ENCODE measurements at places on chromosomes 16 and 17. TPM values are rescaled to one million over a fixed set of nuclear protein-coding genes. Genes with fewer than 3 reads are reported as not detected.

Gene C16orf86
- polyA plus RNA-seq = 0.55 TPM

Gene ITGAD
- not detected for polyA plus RNA-seq

Gene KRTAP16-1
- polyA plus RNA-seq = not detected

Gene NSMCE1
- 37.2 TPM for polyA plus RNA-seq

Gene PIK3R5
- not detected for polyA plus RNA-seq

Gene LITAFD
- not detected for polyA plus RNA-seq

GRCh38 chr16:84252184-84252583, 12.4 kb upstream of the KCNG4 start:
- no peak for DNase-seq

- no peak for DNase-seq
These were observed 17.9 kb downstream of the ST3GAL2 start for GRCh38 chr16:70421014-70421413.

GRCh38 chr17:76872221-76872873, 4.1 kb downstream of the MGAT5B start:
- peak; percentile 90 for DNase-seq

DNA sequence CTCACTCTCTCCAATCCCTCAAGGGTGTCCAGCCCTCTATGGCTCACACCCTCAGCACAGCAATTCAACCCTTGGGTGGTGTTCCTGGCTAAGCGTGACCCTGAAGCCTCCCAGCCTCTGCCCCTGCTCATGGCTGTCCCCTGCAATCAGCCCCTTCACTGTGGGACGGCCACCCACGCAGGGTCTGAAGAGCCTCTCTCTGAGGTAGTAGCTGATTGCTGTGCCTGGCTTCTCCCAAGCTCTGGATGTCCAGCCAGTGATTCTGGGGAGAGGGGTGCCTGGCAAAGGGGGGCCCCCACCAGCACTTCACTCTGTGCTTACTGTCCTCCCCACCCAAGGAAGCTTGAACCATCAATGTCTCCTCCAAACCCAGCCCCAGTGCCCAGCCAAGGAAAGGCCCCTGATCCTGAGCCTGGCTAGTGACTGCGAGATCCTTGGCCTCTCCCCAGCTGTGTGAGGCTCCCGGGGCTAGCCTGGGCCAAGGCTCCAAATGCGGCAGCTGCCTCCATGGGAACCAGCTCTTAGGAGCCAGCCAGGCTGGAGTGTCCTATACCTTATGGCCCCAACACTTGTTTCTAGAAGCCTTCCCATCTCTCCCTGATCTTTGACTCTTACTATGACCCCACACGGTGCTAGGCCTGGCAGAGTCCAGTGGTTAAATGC, 9.9 kb downstream of the MTSS2 start:
- no peak for DNase-seq

- DNase-seq = no peak
These were observed 362 bp downstream of the KLHDC4 start for GRCh38 chr16:87765473-87765775.
